ENCODE measurements at places on chromosomes 4 and X. TPM values are rescaled to one million over a fixed set of nuclear protein-coding genes. Genes with fewer than 3 reads are reported as not detected.

DNA sequence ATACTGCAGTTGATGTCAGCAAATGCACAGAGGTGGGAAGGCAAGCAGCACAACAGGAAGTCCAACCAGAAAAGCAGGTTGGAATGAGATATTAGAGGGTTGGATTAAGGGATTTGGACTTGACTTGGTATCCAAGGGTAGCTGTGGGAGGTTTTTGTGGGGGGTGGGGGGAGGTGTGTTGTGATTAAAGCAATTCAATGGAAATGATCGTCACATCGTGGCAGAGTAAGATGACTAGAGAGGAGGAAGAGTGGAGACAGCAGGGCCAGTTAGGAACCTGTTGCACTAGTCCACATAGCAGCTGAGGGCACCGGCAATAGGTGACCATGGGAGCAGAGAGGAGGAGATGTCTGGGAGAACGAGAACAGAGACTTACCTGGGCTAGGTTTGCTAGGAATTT, 2.4 kb downstream of the SLC25A43 start:
- no peaks in the 10 kb centered on the region for H3K27me3 ChIP-seq
- H3K36me3 ChIP-seq: no peaks in the 10 kb centered on the region
- H3K4me1 ChIP-seq: no peaks in the 10 kb centered on the region
- no peak for DNase-seq
- H3K27ac ChIP-seq: no peak overlapping the region

DNA sequence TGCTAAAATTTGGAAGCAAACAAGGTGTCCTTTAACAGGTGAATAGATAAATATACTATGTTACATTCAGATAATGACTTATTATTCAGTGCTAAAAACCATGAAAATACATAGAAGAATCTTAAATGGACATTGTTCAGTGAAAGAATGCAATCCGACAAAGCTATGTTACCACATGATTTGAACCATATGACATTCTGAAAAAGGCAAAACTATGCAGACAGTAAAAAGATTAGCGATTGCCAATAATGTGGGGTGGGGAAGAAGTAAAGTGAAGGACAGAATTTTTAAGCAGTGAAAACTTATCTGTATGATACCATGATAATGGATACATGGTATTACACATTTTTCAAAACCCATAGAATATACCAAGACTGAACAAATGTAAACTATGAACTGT, 926.9 kb downstream of the FAT4 start:
- no peaks in the 10 kb centered on the region for H3K36me3 ChIP-seq
- H3K4me3 ChIP-seq: no peak overlapping the region
- no peak overlapping the region for H3K27ac ChIP-seq
- DNase-seq: no peak
- H3K4me1 ChIP-seq: no peaks in the 10 kb centered on the region

DNA sequence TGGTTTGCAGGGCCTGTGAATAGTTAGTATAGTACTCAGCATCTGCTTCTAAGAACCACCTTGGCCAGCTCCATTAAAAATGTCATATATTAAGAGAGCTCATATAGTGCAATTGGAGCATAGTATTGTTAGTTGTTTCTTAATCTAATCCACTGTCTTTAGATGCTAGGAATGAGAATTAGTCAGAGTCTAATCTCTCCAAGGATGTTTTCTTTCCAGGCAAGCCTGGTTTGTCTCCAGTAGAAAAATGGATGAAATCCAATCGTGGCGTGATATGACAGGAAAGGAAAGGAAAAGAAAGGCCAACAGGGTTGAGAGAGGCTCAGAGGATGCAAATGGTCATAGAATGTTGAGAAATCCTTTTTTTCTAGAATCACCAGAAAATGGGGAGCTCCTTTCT, 15.0 kb upstream of the TMEM164 start:
- no peak overlapping the region for H3K27ac ChIP-seq
- no peaks in the 10 kb centered on the region for H3K27me3 ChIP-seq
- DNase-seq: no peak
- H3K4me3 ChIP-seq: no peak overlapping the region
- no peaks in the 10 kb centered on the region for H3K4me1 ChIP-seq
- H3K36me3 ChIP-seq: no peaks in the 10 kb centered on the region

DNA sequence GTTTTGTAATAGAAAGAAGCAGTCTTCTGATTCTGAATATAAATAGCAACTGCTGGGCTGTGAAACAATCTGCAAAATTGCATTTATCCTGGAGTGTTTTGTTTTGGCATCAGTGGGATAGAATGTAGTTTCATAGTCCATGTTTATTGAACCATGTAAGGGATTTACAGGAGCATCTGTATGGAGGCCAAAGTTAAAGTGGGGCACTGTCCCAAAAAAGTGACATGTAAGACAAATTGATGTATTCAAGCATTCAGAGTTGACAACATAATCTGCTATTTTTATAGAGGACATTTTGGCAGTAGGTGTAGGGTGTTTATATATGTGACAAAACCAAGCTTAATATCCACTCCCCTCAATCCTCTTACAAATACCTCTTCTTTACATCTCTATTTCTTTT, 200.5 kb upstream of the ANK2 start:
- H3K27me3 ChIP-seq: no peaks in the 10 kb centered on the region
- no peak for DNase-seq
- H3K27ac ChIP-seq: no peak overlapping the region
- H3K4me3 ChIP-seq: no peak overlapping the region
- no peaks in the 10 kb centered on the region for H3K36me3 ChIP-seq

GRCh38 chr4:182886768-182887167, 30.4 kb downstream of the DCTD start:
- H3K27me3 ChIP-seq: no peaks in the 10 kb centered on the region
- no peaks in the 10 kb centered on the region for H3K4me1 ChIP-seq

The MAGEA2 gene
- polyA plus RNA-seq: not detected
